Adrenal gland (tissue), 19 donors: ENCODE measurements at places on chromosomes 3 and 15. TPM values are rescaled to one million over a fixed set of nuclear protein-coding genes. Genes with fewer than 3 reads are reported as not detected.

The AGBL1 gene
- total RNA-seq: not detected

The SCN11A gene
- total RNA-seq: 0.15 TPM

The SKOR1 gene
- 0.83 TPM for total RNA-seq

The ZNF80 gene
- not detected for total RNA-seq

The SLC6A1 gene
- total RNA-seq: 1.3 TPM

The FILIP1L gene
- 5.3 TPM for total RNA-seq

The ROBO2 gene
- 1.2 TPM for total RNA-seq

The HYAL1 gene
- 35.6 TPM for total RNA-seq

The PLCH1 gene
- 0.11 TPM for total RNA-seq

The ADAMTS7 gene
- total RNA-seq: 9.5 TPM

The IQCH gene
- 3.0 TPM for total RNA-seq

The GOLGA8K gene
- 0.41 TPM for total RNA-seq

The GABRA5 gene
- not detected for total RNA-seq

The SAMMSON gene
- total RNA-seq: not detected

The RNU5B-1 gene
- total RNA-seq: not detected

The USP50 gene
- total RNA-seq: not detected
